OCI-LY7 (cell line): ENCODE measurements at places on chromosomes 4 and X. TPM values are rescaled to one million over a fixed set of nuclear protein-coding genes. Genes with fewer than 3 reads are reported as not detected.

DNA sequence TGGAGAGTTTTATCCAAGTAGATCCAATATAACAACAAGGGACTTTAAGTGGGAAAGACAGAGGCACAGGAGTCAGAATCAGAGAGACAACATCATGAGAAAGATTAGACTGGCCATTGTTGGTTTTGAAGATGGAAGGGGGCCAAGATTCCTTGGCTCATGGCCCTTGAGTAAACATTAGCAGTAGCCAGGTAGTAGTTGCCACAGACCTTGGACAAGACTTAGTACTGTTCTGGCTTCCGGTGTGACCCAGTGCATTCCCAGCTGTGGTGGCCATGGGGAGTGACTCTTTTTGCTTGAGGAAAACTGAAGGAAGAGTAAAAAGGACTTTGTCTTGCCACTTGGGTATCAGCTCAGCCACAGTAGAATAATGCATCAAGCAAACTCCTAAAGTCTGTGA lies 462.2 kb upstream of the CPXCR1 start:
- no peak for DNase-seq

GRCh38 chrX:110428144-110428543 lies 69.5 kb downstream of the RTL9 start:
- DNase-seq, result no peak

- peak; percentile 25 for DNase-seq
Measured at GRCh38 chr4:27176400-27176799, 315.8 kb downstream of the STIM2 start.

GRCh38 chrX:130877892-130878341 lies 25.1 kb downstream of the ENOX2 start:
- no peak for DNase-seq

DNA sequence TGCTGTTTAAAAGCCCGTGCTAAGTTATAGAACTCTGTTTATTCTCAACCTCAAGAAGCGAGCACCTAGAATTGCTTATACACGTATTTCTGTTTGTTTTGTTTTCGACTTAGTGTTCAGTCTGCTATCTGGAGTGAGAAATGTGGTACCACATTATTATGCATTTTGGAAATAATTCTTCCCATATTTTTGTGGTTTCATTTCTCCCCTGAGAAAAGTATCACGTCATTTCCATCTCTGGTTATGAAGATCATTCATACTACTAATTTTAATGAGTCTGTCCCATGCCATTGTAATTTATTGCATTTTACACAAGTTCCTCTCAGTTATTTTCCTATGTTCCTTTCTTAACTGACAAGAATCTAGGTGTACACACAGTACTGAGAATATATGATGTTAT lies 186.0 kb downstream of the DCHS2 start:
- DNase-seq, result no peak

DNA sequence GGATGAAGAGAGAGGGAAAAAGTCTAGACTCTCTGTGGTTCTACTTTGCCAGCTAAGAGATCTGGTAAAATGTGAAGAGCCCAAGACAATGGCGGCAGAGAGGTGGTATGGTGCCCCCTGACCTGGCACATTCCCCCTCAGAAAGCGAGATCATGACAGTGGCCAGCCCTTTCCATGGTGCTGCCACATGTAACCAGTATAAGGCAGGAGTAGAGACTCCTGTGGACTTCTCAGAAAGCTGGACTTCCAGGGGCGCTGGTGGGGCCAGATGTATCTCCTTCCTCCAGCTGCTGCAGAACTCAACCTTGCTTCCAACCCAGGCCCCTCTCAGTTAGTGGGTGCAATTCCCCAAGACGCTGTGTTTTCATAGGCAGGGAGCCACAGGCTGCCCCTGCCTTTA lies 9.6 kb downstream of the CTAG1A start:
- no peak for DNase-seq

DNA sequence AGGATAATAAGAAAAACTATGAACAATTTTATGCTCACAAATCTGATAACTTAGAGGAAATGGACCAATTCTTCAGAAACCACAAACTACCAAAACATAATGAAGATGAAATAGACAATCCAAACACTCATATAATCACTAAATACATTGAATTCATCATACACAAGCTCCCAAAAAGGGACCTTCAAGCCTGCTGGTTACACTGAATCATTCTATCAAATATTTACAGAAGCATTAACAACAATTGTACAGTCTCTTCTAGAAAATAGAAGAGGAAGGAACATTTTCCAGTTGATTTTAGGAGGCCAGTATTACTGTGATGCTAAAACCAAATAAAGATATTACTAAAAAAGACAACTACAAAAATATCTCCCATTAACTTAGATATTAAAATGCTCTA lies 88.3 kb downstream of the IL15 start:
- DNase-seq, result no peak

The NSG1 gene
- 35.5 and 36.6 TPM in 2 replicates for total RNA-seq

The NIPAL1 gene
- 1.7 and 1.9 TPM in 2 replicates for total RNA-seq

The SRPK3 gene
- total RNA-seq, result not detected in 2 replicates

The CHRDL1 gene
- total RNA-seq, result not detected in 2 replicates

The CHRNA9 gene
- total RNA-seq, result not detected in 2 replicates

The RAP2C gene
- 22.1 and 22.6 TPM in 2 replicates for total RNA-seq
